ENCODE measurements at places on chromosomes 13 and 19.

DNA sequence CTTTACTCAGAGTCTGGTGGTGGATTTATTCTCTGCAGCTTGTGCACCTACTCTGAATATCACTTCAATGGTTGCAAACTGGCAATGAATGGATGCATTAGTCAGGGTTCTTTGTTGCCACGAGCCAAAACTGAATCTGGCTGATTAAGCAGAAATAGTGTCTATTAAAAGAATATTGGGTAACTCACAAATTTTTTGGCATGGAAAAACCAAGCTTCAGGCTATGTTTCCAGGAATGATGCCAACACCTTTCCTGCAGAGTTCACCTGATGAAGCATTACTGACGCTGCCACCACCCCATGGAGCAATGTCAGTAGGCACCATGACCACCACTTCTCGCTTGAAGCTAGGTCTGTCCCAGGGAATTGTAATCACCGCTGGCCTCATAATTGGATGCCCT, 597.8 kb upstream of the SLC10A2 start:
- no peak for DNase-seq

DNA sequence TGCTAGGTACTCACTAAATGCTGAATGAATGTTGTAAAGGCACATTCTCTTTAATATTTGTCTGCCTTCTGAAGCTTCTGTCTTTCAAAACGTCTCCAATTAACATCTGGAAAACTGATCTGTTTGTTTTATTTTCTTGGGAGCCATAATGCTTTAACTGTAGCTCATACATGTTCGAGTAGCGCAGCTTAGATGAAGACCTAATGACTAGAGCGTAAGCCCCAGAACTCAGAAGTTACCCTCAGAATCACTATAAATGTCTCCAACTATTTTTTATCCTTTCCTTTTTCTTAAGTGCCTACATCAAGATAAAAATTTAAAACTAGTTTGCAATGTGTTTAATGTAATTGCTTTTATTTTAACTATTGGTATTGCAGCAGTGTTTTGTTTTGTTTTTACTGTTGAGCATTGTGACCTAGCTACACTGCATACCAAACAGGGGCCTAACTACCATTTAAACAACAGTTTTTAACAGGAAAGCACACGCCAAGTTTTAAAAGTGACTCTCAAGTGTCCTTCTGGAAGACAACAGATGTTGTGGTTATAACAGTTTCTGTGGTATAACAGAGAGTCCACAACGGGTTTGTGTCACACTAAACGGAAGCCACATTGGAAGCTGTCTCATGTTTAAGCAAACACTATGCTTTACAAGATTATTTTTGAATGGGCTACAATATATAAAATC, 42.0 kb downstream of the MRPL57 start:
- no peak for DNase-seq

- DNase-seq: no peak
These were observed 3.3 kb downstream of the GYS1 start for GRCh38 chr19:48989701-48990291.

GRCh38 chr13:98269386-98269785, 92.3 kb upstream of the RNF113B start:
- DNase-seq: no peak

- no peak for DNase-seq
These were observed 99.0 kb upstream of the MCF2L start for GRCh38 chr13:112870051-112870331.

DNA sequence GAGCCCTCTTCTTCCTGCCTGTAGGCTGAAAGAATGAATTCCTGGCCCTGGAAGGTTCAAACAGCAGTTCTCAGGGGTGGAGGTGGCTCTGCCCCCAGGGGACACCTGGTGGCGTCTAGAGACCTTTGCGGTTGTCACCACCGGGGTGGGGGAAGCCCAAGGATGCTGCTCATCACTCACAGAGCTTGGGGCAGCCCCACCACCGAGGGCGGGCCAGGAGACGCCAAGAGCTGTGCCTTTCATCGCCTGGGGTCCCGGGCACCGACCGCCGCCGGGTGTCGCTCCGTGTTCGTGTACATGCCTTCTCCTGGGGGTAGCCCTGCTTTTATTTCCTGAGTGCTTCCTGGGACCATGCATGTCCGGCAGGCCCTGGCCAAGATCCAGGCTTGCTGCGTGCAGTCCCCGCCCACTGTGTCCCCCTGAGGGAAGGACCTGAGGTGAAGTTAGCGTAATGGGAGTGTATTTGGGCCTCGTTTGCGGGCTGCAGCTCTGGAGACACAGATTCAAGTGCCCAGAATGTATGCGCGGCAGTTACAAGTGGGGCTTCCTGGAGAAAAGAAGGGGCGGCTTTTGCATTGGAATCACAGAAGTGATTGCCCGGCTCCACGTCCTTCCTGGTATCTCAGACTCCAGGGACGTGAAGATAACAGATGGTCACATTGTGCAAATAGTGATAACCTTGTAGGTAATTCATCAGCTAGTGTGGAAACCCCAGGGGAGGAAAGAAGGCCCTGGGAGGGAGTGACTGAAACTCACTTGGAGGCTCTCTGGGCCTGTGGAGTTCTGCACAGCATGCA, 7.8 kb downstream of the DOT1L start:
- DNase-seq: no peak

All from lung microvascular endothelial cell (primary cell).